ENCODE measurements at places on chromosomes 2 and 18.

DNA sequence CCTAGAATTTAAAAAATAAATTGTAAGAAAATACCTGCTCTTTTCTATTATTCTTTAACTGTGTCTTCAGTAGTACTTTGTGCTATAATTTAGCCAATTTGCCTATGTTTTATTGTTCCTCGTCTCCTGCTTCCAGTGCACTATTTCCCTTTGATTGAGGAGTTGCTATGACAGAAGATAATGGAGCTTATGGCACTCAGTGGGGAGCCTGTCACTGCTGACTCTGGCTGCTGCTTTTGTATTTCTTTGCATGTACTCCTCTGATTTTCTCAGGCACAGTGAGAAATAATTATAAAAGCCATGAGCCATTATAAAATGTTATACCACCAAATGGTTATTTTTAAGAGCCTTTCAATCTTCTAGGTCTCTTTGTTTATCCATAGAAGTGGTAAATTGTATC lies 1310.8 kb upstream of the SLC39A10 start:
- DNase-seq: no peak

- no peak for DNase-seq
These were observed 459 bp upstream of the ESPNL start for GRCh38 chr2:238099714-238100048.

DNA sequence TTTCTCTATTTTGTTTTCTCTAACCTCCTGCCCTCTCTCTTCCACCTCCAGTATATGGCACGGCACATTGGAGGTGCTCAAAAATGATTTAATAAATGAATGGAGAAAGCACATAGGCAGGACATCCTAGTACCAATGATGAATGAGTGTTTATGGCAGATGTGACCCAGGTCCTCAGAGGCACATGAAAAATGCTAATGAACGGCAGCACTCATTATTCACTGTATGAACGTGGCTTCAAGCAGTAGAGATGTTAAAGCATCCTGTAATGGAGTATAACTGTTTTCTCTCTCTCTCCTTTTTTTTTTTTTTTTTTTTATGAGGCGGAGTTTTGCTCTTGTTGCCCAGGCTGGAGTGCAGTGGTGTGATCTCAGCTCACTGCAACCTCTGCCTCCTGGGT lies 72.4 kb downstream of the MBP start:
- DNase-seq: no peak

- no peak for DNase-seq
These were observed 46.3 kb downstream of the MTCL1 start for GRCh38 chr18:8751692-8752091.

DNA sequence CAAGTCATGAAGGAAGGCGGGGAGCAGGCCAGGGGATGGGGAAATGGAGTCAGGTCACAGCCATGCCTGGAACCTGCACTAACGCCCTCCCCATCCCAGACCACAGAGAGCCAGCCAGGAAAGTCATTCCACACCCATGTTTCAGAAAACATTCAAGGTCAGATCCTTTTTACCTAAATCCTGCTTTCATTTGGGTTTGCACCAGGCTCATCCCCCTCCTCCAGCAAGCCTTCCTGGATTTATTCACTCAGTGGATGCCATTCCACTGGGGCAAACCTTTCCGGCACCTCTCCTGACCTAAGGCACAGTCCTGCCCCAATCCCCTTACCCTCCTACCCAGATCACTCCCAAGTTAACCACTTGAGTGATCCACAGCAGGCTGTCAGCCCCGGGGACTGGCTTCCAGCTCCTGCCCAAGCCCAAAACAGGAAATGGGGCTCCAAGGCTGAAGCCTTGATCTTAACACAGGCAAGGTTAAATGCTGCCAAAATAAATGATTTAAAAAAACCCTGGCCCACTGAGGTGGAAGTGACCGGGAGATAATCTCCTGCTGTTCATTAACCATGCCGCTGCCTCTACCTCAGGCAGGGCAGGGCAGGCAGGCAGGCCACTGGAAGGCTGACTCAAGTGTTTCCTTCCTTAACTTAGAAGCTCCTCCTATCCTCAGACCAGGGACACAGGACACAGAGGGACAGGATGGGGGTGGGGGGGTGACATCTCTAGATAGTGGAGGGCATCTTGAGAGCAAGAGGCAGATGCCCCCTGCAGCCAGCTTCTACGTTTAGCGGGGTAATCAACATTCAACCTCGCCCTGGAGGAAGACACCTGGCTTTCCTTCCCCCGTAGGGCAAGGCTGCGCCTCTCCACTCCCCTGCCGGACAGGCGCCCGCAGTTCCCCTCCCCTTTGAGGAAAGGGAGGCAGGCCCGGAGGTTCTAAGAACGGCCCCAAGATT lies 1.4 kb downstream of the RAB11FIP5 start:
- no peak for DNase-seq

DNA sequence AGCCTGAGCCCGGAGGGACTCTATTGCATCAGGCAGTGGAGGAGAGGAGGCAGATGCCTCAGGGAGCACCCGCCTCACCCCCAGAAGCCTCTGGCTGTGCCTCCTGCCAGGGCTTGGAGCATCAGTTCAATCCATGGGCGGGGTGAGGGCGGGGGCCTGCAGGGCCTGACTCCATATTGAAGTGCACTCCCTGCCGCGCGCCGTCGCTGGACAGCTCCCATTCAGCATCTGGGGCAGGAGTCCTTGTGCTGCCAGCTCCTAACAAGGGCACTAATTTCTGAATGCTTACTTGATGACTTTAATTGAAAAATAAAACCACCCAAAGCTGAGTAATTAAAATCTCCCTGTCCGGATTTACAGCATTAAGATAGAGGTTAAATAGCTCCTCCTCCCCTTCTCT lies 23.8 kb downstream of the C1QL2 start:
- no peak for DNase-seq

GRCh38 chr2:62539606-62540407 lies 33.8 kb upstream of the TMEM17 start:
- no peak for DNase-seq

DNA sequence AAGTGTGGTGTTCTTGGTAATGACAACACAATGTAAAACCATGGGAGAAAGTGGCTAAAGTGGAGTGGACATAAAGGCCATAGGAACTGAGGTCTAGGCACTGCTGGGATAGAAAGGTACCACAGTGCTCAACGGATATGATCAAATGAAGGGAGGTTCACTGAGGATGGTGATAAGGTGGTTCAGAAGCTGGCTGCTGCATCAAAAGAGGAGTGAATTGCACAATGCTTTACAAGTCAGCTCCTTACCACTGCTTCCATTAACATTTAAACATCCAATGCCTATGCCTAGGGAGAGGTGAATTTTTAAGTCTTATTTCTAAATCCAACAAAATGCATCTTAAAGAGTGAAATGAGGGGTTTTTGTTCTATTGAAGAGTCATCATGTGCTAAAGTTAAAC lies 100.1 kb upstream of the ITGB6 start:
- DNase-seq: no peak

GRCh38 chr2:178385595-178386148 lies 65.3 kb downstream of the PRKRA start:
- DNase-seq: no peak

DNA sequence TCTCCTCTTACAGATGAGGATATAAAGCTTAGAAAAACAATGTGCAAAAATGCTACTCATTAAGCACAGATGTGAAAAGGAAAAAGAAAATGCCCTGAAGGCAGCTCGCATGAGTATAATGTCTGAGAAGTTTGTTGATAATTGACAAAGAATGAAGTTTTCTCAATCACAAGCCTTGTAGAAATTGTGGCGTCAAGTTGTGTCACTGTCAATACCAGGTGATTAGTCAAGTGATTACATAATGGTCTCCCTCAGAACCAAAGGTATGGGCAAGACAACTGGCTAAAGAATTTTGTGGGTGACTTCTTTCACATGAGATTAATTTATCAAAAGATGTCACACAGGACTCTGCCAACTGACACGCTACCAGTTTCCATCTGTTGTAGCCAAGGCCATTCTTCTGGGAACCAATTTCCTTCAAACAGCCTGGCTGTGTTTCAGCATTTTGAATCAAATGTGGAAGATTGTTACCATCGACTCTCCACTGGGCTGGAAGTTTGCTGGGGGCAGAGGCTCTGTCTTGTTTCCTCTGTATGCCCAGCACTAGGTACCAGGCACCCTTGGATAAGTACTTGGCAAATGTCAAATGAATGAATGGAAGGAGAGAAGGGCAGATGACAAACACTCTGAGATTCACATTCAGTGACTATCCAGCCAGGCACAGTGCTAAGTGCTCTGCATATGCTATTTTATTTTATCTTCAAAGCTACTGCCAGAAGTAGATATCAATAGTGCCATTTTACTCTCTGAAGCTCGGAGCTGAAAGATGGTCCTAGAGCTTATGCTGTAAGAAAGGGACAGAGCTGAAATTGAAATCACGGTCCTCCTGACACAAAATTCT lies 5.9 kb upstream of the FN1 start:
- no peak for DNase-seq

GRCh38 chr2:125573432-125573831 lies 1082.5 kb upstream of the GYPC start:
- no peak for DNase-seq

DNA sequence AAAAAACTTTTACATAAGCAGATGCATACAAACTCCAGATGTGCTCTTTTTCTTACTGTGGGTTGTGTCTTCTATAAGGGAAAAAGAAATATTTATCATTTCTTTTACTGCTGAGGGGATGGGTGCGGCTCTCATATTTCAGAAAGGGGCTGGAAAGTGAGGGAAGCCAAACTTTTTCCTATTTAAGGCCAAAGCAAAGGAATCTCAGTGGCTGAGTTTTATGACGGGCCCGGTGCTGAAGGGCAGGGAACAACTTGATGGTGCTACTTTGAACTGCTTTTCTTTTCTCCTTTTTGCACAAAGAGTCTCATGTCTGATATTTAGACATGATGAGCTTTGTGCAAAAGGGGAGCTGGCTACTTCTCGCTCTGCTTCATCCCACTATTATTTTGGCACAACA lies at the start of gene COL3A1:
Gene COL3A1, plus strand, starts transcription at position 210 of the 400 bp plus-strand sequence. Its CDS starts 117 bp downstream, at position 327.
- no peak for DNase-seq

GRCh38 chr18:23735021-23735464 lies 45.8 kb downstream of the LAMA3 start:
- DNase-seq: no peak

- no peak for DNase-seq
These were observed 147.7 kb upstream of the GATA6 start for GRCh38 chr18:22021701-22022100.

GRCh38 chr2:219886615-219887014 lies 259.2 kb downstream of the SLC4A3 start:
- DNase-seq: no peak

GRCh38 chr2:144484201-144484948 lies 35.5 kb downstream of the ZEB2 start:
- no peak for DNase-seq

- peak; percentile 85 for DNase-seq
These were observed 35.1 kb downstream of the VPS54 start for GRCh38 chr2:63983986-63984605.

GRCh38 chr2:10425699-10426098 lies 22.4 kb downstream of the ODC1 start:
- no peak for DNase-seq

- no peak for DNase-seq
These were observed 2.9 kb downstream of the MYL12A start for GRCh38 chr18:3250237-3251107.

DNA sequence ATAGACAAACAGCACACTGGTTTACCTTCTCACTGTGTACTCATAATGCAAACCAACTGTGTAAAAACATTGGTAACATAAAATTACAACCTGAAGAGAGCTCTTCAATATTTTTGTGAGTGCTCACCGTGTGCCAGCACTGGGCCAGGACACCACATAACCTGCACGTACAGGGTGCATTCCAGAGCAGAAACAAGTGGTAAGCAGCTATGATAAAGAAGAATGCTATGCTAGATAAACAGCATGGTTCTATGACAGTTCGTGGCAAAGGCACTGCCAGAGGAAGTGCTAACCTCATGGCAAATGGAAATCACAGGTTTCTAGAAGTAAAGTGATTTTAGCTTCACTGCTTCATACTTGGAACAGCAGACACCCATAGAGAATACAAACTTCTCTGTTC lies 343.5 kb downstream of the MTX2 start:
- DNase-seq: no peak

DNA sequence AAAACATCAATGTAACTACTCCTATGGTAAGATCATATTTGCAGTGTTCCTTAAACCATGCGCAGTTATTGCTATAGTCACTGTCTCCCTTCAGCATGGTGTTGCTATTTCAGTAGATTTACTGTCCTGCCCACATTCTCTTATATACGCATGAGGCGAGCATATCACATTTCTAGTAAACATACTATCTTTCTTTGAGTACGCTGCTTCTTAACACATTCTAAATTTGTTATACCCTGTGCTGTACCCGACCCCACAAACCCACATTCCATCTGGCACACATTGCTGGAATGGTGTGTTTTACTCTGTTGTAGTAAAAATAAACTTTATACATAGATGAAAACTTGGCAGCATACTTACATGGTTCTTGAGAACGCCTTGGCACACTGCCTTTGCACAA lies 163.3 kb downstream of the QPCT start:
- no peak for DNase-seq

DNA sequence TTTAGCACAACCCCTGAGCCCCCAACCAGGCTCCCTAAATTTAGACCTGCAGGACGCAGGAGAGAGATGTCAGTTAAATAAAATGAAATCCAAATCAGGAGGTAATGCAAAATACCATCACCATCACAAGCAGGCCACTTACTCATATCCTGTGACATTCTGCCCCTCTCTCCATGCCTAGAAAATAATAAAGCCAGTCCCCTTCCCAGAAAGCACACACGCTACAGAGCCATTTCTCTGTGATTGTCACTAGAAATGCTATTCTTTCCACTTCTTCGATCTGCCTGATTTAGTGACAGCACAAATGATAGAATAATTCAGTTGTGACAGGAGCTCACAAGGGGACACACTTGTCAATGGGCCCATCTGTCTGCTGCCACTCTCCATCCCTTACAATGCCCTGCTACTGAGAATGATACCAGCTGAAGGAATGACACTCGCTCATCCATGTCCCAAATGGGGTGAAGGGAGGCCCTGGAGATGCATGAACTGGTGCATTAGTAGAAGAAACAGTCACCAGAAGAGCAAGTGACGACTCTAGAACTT lies 272.1 kb downstream of the SP3 start:
- no peak for DNase-seq

GRCh38 chr2:100064165-100064564 lies 78.2 kb downstream of the AFF3 start:
- no peak for DNase-seq

DNA sequence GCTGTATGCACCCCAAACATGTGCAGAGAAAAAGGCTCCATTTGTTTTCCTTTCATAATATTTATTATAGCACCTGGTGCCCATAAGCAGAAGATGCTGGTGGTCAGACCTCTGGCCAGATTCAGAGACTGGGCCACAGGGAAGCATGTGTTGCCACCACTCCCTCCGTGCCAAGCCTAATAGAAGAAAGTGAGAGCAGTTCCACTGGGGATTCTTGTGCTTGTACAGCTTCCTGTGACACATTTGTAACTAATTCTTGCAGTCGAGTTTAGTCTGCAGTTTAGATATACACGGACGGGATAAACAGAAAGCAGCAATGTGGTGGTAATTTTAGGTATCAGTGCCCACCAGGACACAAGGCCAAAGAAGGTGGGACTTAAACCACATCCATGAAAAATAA lies 135.4 kb upstream of the PIEZO2 start:
- DNase-seq: no peak

- no peak for DNase-seq
These were observed 985 bp downstream of the ILKAP start for GRCh38 chr2:238202326-238203093.
